Activated CD4-positive, alpha-beta T cell treated with anti-CD3 and anti-CD28 coated beads, Interleukin-2, amount 50 U/mL, for 48 hours (primary cell): ENCODE measurements at places on chromosomes 6 and 20.

- no peak for DNase-seq
Measured at GRCh38 chr20:63950701-63951397, 5.4 kb downstream of the UCKL1 start.

DNA sequence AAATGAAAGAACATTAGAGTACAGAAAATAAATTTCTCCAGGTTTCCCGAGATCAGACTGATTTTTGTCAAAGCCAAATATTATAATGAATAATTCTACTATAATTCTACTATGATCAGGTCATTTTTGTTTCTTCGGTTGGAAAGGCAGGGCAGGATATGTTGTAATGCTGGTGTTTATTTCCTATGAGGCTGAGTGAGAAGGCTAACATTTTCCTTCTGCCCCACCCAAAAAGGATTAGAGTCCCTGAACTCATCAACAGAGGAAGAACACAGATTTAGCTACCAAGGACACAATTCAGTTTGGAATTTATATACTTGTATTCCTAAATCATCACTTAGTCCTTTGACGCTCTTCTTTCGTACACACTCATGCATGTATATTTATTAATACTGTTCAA lies 318.9 kb downstream of the SYNE1 start:
- no peak for DNase-seq

GRCh38 chr20:50426866-50427718 lies 83.1 kb upstream of the PTPN1 start:
- no peak for DNase-seq

DNA sequence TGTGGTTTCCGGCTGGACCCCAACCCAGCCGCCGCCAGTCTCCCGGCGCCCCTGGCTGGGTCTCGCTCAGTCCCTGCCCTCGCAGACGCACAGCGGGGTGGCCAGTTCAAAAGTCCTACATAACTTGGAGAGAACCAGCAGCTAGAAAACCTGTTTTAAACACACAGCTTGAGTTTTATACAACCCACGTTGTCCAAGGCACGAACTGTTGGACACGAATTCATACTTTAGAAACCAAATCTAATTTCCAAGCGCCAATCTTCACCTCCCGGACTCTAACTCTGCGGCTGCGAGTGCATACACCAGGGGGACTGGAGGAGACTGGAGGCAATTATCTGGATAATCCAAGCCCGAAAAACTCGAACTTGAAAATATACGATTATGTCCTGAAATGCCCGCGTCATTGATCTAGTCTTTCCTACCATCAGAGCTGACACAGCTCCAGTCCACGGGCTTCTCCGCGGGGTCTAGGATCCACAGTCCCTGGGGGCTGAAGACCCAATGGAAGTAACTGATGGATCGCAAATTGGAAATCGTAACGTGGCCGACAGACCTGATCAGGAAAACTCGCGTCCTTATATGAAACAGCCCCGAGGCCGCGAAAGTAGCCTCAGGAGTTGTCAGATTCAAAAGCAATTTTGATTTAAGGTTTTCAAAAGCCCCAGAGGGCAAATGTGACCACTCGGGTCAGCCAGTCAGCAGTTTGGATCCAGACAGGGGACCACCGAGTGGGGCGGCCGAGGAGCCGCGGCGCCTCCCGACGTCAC lies 843 bp upstream of the HEY2 start:
- DNase-seq, result peak; percentile 12

GRCh38 chr6:150177952-150178520 lies 35.2 kb downstream of the PPP1R14C start:
- no peak for DNase-seq

- DNase-seq, result no peak
Measured at GRCh38 chr6:130337534-130337933, 28.3 kb upstream of the TMEM200A start.

GRCh38 chr6:91678679-91679446 lies 1092.0 kb upstream of the MAP3K7 start:
- no peak for DNase-seq

DNA sequence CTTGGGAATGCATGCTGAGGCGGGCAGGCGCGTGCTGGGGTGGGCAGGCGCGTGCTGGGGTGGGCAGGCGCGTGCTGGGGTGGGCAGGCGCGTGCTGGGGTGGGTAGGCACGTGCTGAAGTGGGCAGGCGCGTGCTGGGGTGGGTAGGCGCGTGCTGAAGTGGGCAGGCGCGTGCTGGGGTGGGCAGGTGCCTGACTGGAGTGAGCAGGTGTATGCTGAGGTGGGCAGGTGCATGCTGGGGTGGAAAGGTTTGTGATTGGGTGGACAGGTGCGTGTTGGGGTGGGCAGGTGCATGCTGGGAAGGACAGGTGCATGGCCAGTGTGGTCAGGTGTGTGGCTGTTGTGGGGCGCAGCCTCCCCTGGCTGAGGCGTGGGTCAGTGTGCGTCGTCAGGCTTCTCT lies 404.1 kb downstream of the CDH4 start:
- no peak for DNase-seq

- no peak for DNase-seq
Measured at GRCh38 chr6:167317172-167317571, 7.7 kb upstream of the TTLL2 start.

DNA sequence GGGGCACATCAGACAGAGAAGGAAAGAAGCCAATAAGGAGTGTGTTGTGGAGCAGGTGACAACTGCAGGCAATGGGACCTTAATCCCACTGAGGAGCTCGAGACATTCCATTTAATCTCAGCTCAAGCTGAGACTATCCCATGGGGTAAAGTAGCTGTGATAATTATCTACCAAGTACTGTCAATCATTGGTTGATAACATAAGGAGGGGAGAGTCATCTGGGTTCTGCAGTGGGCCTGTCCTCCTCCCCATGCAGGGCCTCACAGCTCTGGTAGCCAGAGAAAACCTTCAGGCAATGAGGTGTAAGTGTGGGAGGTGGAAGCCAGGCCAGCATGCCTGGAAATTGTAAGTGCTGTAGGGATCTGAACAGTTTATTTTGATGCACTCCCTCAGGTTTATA lies 375.0 kb upstream of the ARID1B start:
- no peak for DNase-seq

DNA sequence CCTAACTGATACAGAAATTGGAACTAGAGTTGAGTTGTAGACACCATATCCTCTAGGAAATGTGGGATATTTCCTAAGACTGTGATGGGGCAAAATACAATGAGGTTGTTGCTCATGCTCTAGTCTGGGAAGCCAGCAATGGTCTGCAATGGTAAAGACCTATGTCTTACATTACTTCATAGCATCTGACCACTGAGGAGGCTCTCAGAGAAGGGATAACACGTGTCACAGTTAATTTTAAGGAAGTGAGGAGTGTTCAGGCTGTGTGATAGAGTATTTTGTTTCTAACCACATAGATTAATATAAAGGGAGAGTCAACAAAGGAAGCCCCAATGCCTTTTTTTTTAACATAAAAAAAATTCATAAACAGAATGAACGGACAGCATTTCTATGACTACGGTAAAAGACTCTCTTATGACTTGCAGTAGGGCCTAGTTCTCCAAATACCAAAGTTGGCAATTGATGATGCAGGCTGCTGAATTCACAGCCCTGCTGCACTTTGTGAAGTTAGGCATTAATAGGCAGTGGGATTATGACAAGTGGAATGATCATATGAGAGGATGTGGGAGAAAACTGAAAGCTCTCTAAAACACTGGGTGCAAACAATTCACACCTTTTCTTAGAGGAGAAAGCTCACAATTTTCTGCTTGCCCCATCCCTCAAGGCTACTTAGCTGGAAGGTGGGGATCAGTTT lies 13.7 kb downstream of the KCNS1 start:
- no peak for DNase-seq

GRCh38 chr6:131231891-131232290 lies 96.6 kb downstream of the AKAP7 start:
- no peak for DNase-seq

DNA sequence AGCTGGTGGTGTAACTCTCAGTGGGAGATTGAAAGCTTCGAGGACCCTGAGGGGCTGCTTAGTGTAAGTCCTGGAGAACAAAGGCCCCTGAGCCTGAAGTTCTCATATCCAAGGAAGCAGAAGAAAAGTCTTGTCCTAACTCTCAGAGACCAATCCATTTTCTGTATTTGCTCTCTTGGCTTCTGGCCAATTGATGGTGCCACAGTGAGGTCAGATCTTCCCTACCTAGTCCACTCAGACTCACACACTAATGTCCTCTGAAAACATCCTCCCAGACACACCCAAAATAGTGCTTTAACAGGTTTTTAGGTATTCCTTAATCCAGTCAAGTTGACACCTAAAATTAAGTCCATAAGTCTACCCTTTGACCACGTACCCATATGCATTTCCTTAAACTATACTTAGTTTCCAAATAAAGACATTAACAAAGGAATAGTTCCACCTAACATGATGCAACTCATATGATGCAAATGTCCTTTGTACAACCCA lies 29.4 kb downstream of the ZNF292 start:
- DNase-seq, result no peak

DNA sequence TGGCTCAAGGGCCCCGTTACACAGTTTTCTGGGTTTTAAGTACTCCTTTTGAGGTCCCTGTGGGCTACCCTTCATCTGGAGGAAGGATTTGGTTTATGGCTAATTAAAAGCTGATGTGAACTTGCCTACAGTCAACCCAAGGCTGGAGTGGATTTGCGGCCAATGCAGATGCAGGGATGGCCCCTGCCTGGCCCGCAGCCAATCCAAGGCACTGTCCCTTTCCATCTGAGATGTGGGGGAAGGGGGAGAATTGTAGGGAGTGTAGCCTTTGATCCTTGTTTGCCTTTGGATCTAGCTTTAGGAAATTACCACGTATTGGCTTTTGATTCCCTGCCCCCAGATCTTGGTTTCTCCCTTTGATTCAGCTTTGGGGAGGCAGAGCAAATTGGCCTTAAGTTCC lies 128.0 kb upstream of the GGTLC1 start:
- no peak for DNase-seq

GRCh38 chr6:34241351-34242215 lies 4.9 kb downstream of the HMGA1 start:
- no peak for DNase-seq

- no peak for DNase-seq
Measured at GRCh38 chr6:154236646-154237301, 119.8 kb downstream of the IPCEF1 start.

- no peak for DNase-seq
Measured at GRCh38 chr6:132005178-132005577, 54.0 kb upstream of the CCN2 start.
